Left lung (tissue), 14 donors: ENCODE measurements at places on chromosomes 7 and 10. TPM values are rescaled to one million over a fixed set of nuclear protein-coding genes. Genes with fewer than 3 reads are reported as not detected.

GRCh38 chr10:53574024-53574423 lies 801.4 kb upstream of the MBL2 start:
- no peaks in the 10 kb centered on the region for H3K27me3 ChIP-seq
- H3K4me3 ChIP-seq: no peak overlapping the region
- no peak for DNase-seq
- no peaks in the 10 kb centered on the region for H3K4me1 ChIP-seq

The PRSS1 gene
- not detected for polyA plus RNA-seq

The GNB2 gene
- 189 TPM for polyA plus RNA-seq

The MSS51 gene
- polyA plus RNA-seq: 4.2 TPM

The TSPAN15 gene
- polyA plus RNA-seq: 37.1 TPM

DNA sequence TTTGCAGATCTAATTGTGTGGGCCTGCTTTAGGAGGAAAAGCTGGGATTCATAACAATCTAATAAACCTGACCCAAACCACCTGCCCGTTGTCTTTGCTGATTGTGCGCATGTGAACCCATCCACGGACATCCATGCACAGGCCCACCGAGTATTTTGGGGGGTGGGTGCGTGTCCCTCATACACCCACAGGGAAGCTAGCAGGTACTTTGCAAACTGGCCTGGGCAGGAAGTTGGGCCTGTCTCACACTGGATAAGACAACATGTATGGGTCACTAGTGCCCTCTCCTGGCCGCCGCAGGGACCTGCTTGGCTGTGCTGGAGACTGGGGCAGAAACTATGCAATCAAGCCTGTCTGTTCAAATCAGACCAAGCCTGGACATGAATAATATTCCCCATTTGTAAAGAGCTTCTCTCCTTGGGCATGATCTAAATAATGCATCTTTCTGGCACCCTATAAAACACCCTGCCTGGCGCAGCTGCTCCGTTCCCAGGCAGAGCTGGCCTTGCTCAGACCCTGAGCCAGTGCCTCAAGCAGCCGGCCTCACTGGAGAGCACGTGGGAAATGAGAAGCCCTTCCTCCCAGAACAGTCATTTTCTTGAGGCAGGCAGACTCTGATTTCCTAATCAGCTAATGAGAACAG lies 15.8 kb downstream of the ECHDC3 start:
- no peaks in the 10 kb centered on the region for H3K27me3 ChIP-seq
- H3K36me3 ChIP-seq: peaks cover 28% of the 10 kb centered on the region
- H3K4me1 ChIP-seq: peaks cover 9% of the 10 kb centered on the region
- peak; percentile 84 for DNase-seq
- H3K4me3 ChIP-seq: no peak overlapping the region
